NCI-H187 treated with DMSO at 0.1 percent for 48 hours (cell line): ENCODE measurements at places on chromosomes 11 and 22.

- no peak for DNase-seq
Observed at GRCh38 chr22:38859581-38860282, 12.3 kb downstream of the CBX6 start.

- no peak for DNase-seq
Observed at GRCh38 chr11:2826679-2827056, 58.9 kb downstream of the CDKN1C start.

DNA sequence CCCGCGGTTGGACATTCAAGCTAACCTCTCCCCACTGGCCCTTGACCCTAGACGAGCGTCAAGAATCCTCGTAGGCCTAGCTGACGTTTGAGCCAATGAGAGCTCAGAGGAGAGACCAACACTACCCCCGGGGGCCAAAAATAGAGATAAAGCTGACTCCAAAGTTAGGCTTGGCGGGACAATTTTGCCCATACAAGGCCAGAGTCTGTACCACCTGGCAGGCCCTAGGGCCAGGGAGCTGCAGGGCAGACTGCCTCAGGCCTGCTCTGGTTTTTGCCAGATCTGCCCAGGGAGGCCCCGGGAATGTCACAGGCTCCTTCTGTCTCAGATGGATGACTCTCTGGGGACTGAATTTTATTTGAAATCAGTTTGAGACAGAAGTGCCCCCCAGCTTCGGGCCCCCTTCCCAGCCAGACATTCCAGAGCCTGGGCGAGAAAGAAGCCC is 40.8 kb upstream of the ACCSL start:
- DNase-seq: no peak

- DNase-seq: no peak
Observed at GRCh38 chr11:64253481-64253880, 2.2 kb downstream of the PLCB3 start.

DNA sequence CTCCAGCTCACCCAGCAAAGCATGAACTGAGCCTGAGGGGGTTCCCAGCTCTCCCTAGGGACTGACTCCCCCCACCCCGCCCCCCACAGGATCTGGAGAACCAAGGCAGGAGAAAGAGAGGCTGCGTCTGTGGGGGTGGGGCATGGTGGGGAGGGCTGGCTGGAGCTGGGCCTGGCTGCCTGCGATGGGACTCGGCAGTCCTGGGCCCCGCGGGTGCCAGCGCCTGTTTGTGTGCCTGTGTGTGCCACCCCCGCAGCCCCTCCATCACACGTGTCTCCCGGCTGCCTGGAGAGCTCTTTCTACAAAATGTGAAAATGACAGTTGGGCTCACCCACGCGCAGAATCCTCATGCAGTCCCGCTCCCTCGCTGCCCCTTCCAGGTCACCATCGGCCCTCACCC is 46.8 kb downstream of the CACNA1I start:
- no peak for DNase-seq

DNA sequence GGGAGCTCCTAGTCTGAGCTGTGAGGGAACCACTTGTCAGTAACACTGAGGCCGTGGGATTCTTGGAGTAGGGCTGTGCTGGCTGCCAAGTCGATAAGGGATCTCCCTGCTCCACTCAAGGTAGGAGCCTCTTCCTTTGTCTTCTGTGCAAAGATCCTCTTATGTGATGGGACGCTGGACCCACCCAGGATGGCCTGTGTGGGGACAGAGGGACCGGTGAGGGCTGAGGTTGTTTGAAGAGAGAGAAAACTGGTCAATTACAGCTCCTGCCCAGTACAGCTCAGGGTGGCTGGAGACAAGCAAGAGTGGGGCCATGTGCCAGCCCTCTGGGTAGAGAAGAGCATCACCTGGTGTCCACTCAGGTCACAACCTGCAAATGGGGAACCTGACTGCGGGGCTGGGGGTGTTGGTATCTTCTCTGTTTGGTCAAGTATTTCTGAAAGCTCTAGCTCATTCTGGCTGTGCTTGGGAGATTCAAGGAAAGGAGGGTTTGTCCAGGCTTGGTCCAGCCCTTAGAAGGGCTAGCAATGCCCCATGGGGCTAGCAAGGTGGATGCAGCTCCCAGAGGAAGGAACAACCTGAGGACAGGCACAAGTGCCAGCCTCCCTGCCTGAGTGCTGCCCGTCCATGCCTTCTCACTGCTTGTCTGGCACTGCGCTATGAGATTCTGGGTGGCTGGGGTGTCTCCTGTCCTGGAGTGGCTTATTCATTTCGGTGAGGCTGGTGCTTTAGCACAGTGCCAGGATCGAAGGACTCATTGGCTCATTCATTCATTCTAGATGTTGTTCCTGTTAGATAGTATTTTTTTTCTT is 27.6 kb upstream of the BAIAP2L2 start:
- DNase-seq: no peak

DNA sequence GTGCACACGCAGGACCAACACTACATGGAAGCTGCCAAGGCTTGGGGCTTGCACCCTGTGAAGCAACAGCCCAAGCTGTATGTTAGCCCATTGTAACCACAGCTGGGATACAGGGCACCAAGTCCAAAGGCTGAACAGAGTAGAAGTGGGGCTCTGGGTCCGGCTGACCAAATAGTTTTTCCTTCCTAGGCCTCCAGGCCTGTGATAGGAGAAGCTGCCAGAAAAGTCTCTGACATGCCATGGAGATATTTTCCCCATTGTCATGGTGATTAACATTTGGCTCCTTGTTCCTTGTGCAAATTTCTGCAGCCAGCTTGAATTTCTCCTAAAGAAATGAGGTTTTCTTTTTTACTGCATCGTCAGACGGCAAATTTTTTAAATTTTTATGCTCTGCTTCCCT is 941.2 kb downstream of the FAM181B start:
- DNase-seq: no peak

DNA sequence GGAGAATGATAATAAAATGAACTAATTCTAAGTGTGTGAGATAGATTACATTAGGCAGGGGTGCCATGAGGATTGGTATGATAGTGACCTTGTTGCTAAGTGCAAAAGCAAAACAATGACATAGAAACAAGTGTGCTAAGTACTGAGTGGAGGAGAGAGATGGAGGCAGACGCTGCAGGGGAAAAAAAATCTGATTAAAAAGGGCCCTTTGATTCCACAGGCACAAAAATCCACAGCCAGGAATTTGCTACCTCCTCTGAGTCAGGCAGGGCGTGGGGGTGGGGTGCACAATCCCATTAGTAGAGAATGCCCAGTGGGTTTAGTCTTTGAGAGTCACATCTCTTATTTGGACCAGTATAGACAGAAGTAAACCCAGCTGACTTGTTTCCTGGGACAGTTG is at the start of gene CNTF:
TSS of gene CNTF (plus strand) at position 322 of the 400 bp plus-strand sequence. CDS start 88 bp downstream, outside the sequence.
- DNase-seq: no peak

DNA sequence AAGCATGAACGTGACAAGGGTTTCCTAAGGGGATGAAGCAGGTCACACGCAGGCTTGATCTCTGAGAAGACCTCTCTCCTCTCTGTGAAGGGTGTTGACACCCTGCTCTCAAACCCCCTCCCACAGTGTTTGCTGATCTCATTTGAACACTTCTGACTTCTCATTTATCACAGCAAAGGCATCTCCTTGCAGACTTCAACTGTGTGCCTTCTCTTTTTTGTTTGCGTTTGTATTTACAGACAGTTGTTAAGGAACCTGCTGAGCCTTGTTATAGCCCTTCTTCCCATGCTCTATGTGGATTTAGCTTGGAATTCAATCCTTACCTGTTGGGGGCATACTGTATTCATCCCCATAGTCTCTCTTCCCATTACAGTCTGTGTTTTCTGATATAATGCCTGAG is 206.5 kb downstream of the NELL1 start:
- DNase-seq: no peak

GRCh38 chr22:21032868-21033688 is 717 bp upstream of the SLC7A4 start:
- DNase-seq: no peak
